Activated naive CD8-positive, alpha-beta T cell treated with anti-CD3 and anti-CD28 coated beads, Interleukin-2, amount 50 U/mL, for 24 hours (primary cell): ENCODE measurements at places on chromosomes 5 and 9.

GRCh38 chr9:11933926-11934325, 759.3 kb upstream of the TYRP1 start:
- DNase-seq = no peak
- no peaks in the 10 kb centered on the region for H3K36me3 ChIP-seq
- H3K27ac ChIP-seq = no peak overlapping the region
- H3K4me3 ChIP-seq = no peak overlapping the region
- no peaks in the 10 kb centered on the region for H3K27me3 ChIP-seq

DNA sequence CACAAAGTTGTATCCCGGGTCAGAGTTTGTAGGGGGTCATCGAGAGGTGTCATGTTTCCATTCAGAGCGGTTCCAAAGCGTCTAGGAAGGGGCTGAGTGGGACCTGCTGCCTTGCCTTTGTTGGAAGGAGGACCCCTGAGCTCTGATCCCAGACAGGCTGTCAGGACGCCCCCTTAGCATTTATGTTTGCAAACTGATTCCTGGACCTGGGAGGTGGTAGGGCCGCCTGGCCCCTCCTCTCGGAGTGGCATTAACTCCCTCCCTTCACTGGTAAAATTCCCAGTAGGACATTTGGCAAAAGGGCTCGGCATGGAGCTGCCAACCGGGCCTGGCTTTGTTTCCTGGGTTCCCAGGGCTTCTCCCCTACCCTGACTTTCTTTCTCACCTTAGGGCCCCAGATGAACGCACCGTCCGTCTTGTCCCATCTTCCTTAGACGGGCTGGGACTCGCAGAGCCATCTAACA, 2.5 kb downstream of the JADE2 start:
- H3K27ac ChIP-seq = peak overlapping the region; percentile 72
- peaks cover 65% of the 10 kb centered on the region for H3K4me1 ChIP-seq
- H3K27me3 ChIP-seq = no peaks in the 10 kb centered on the region

GRCh38 chr9:112288029-112288428, 45.4 kb downstream of the PTBP3 start:
- no peak overlapping the region for H3K4me3 ChIP-seq
- H3K27ac ChIP-seq = no peak overlapping the region
- no peaks in the 10 kb centered on the region for H3K27me3 ChIP-seq
- peaks cover 70% of the 10 kb centered on the region for H3K36me3 ChIP-seq
- DNase-seq = no peak

DNA sequence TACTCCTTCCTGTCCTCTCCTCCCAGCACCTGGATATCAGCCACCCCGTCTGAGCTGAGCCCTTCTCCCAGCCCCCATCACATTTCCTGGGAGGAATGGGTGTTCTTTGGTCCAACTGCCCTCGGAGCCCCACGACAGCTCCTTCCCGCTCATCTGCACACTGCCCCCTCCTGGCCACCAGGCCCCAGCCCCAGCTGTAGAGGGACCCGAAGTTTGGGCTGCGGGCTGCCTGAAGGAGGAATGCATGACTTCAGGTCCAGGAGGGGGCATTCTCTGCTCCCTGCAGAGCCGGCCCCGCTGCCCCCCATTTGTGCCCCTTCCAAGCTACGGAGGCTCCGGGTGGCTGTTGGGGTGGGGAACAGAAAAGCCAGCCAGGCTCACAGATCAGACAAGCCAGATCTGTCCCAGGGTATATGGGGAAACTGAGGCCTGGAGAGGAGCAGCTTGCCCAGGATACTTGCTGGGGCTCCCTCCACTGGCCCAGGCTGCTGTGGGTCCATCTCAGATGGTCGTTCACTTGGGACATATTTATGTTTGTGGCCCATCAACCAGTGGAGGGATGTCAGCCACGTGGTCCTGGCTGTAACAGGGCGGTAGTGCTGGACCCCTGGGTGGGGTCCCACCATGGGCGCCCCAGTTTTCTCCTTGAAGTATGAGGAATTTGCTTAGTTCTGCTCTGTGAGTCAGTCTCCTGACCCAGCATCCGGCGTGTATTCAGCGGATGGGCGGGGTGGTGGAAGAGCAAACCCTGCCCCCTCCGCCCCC, 33.1 kb downstream of the DAB2IP start:
- H3K4me1 ChIP-seq = no peaks in the 10 kb centered on the region
- H3K27ac ChIP-seq = no peak overlapping the region
- no peaks in the 10 kb centered on the region for H3K36me3 ChIP-seq
- no peak overlapping the region for H3K4me3 ChIP-seq
- H3K27me3 ChIP-seq = peaks cover 7% of the 10 kb centered on the region

DNA sequence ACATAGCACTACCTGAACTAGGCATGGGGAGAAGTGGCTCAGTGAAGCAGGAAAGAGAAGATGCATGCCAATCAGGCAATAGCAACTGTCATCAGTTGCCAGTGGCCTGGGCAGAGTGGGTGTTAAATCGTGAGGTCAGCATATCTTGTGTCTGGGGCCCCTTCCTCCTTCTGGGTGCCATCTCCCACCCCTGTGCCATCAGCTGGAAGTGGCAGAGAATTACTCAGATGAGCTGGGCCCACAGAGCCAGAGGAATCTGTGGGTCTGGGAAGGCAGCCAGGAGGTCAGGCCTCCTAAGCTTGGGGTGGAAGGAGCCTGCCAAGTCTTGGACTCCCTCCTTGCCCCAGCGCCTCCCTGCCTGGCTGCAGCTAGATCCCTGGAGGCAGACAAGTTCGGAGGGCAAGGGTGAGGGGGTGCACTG, 66.5 kb downstream of the GALNT12 start:
- no peaks in the 10 kb centered on the region for H3K36me3 ChIP-seq
- no peak for DNase-seq
- no peaks in the 10 kb centered on the region for H3K4me1 ChIP-seq
- no peak overlapping the region for H3K27ac ChIP-seq

DNA sequence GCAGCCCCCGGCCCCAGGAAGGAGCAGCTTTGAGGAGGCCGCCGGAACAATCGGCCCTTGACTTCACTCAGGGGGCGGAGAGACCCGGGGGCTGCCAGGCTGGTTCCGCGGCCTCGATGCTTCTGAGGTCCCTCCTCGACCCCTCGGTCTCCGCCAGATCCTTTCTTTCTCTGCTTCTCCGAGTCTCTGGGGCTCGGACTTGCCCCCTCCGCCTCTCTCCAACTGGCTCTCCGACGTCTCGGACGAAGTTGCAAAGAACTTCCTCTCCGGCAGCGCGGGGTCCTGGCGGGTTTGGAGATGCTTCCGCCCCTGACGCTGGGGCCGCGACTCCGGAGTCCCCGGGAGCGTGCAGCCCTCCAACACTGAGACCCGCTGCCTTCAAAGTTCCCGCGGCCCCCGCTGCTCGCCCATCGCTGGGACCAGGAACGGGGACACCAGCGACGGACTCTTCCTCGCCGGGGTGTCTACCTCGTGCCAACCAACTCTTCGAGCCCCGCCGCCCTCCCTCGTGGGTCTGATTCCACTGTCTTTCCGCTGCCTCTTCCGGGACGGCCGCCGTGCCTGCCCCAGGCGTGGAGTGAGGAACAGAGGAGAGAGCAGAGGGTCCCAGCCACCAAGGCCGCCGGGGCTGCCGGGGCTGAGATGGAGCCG, 7.0 kb downstream of the PAX5 start:
- peak overlapping the region; percentile 65 for H3K4me3 ChIP-seq
- peaks cover 89% of the 10 kb centered on the region for H3K27me3 ChIP-seq
- peaks cover 39% of the 10 kb centered on the region for H3K4me1 ChIP-seq
- H3K27ac ChIP-seq = no peak overlapping the region
- H3K36me3 ChIP-seq = peaks cover 1% of the 10 kb centered on the region
- DNase-seq = no peak

- H3K4me3 ChIP-seq = no peak overlapping the region
- peaks cover 5% of the 10 kb centered on the region for H3K27me3 ChIP-seq
- no peaks in the 10 kb centered on the region for H3K4me1 ChIP-seq
- DNase-seq = no peak
- no peaks in the 10 kb centered on the region for H3K36me3 ChIP-seq
Measured at GRCh38 chr5:107512029-107512428, 158.7 kb downstream of the EFNA5 start.

DNA sequence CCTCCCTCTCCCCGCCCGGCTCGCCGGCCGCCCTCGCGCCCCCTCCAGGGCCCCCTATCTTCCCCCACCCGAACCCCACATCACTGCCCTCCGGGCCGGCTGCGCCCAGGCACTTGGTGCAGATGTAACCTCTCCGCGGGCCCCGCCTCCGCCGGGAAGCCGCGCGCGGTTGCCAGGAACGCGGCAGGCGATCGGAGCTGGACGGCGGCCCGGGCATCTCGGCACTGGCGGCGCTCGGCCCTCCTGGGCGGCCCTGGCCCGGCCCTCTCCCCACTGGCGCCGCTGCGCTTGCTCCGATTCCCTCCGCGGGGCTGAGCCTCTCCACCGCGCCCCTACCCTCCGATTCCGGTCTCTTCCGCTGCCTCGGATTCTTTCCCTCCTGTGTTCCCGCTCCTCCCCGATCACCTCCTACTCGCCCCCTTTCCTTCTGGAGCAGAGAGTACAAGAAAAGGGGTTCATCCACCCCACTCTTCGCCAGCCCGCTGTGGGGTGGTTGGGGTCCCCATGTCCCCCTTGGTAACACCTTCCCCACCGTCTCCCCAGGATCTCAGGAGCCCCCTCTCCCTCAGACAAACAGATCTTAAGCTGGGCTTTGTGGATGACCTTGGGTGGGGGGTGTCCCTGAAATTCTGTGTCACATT, 70.6 kb downstream of the C9orf50 start:
- H3K27ac ChIP-seq = no peak overlapping the region
- peaks cover 3% of the 10 kb centered on the region for H3K4me1 ChIP-seq
- no peak for DNase-seq
- peaks cover 32% of the 10 kb centered on the region for H3K27me3 ChIP-seq
- H3K4me3 ChIP-seq = peak overlapping the region; percentile 26

GRCh38 chr9:86434039-86434726, 80.0 kb upstream of the TUT7 start:
- H3K36me3 ChIP-seq = no peaks in the 10 kb centered on the region
- no peaks in the 10 kb centered on the region for H3K4me1 ChIP-seq
- H3K27me3 ChIP-seq = peaks cover 15% of the 10 kb centered on the region

- no peak overlapping the region for H3K4me3 ChIP-seq
- H3K36me3 ChIP-seq = no peaks in the 10 kb centered on the region
Measured at GRCh38 chr5:174155281-174155680, 109.8 kb downstream of the NSG2 start.

GRCh38 chr5:166257661-166258060, 2033.8 kb upstream of the WWC1 start:
- no peak overlapping the region for H3K4me3 ChIP-seq
- no peak for DNase-seq
- H3K36me3 ChIP-seq = no peaks in the 10 kb centered on the region
- no peaks in the 10 kb centered on the region for H3K27me3 ChIP-seq
- H3K27ac ChIP-seq = no peak overlapping the region

GRCh38 chr9:135489188-135489906, 9.8 kb downstream of the PPP1R26 start:
- no peak for DNase-seq
- H3K4me1 ChIP-seq = no peaks in the 10 kb centered on the region
- H3K4me3 ChIP-seq = no peak overlapping the region
- H3K36me3 ChIP-seq = no peaks in the 10 kb centered on the region

GRCh38 chr9:113886466-113886865, 10.4 kb downstream of the ZNF618 start:
- H3K36me3 ChIP-seq = no peaks in the 10 kb centered on the region
- peaks cover 14% of the 10 kb centered on the region for H3K4me1 ChIP-seq
- H3K27me3 ChIP-seq = peaks cover 1% of the 10 kb centered on the region
- no peak overlapping the region for H3K27ac ChIP-seq

DNA sequence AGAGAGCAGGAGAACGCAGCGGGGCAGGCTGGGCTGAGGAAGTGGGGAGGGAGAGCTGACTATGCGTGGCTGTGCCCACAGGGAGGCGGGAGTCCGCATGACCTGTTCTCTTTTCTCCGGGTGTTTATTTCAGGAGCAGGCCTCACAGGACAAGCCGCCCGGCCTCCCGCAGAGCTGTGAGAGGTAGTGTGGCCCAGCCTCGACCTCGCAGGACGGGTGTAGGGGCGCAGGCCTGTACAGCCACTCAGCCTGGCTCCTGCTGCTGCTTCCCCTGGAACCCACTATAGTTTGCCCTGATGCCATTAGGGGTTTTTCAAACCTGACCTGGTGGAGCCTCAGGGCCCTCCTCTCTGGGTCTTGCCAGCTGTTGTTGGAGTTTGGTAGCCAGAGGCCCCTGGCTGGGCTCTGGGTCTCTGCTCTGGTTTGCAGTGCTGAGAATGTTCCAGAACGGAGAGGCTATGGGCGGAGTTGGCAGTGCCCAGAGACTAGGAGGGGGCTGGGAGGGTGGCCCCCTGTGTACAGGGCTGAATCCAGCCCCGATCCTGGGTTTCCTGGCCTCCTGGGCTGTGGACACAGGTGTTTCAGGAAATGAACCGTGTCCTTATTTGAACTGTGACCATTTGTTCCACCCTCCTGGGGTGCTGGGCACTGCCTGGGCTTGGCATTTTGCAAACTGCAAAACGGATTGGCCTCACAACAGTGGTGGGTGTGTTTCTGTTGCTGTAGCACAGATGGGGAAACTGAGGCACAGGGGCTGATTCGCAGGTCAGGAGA, 78.8 kb downstream of the WNK2 start:
- H3K4me1 ChIP-seq = peaks cover 3% of the 10 kb centered on the region
- no peak overlapping the region for H3K27ac ChIP-seq
- no peak overlapping the region for H3K4me3 ChIP-seq
- DNase-seq = no peak

- H3K4me1 ChIP-seq = no peaks in the 10 kb centered on the region
- H3K4me3 ChIP-seq = no peak overlapping the region
- peaks cover 5% of the 10 kb centered on the region for H3K27me3 ChIP-seq
- H3K27ac ChIP-seq = no peak overlapping the region
Measured at GRCh38 chr5:80592761-80593160, 22.7 kb upstream of the ANKRD34B start.

GRCh38 chr5:5026409-5026785, 113.7 kb upstream of the ADAMTS16 start:
- no peak overlapping the region for H3K27ac ChIP-seq
- H3K27me3 ChIP-seq = no peaks in the 10 kb centered on the region
- H3K36me3 ChIP-seq = no peaks in the 10 kb centered on the region

DNA sequence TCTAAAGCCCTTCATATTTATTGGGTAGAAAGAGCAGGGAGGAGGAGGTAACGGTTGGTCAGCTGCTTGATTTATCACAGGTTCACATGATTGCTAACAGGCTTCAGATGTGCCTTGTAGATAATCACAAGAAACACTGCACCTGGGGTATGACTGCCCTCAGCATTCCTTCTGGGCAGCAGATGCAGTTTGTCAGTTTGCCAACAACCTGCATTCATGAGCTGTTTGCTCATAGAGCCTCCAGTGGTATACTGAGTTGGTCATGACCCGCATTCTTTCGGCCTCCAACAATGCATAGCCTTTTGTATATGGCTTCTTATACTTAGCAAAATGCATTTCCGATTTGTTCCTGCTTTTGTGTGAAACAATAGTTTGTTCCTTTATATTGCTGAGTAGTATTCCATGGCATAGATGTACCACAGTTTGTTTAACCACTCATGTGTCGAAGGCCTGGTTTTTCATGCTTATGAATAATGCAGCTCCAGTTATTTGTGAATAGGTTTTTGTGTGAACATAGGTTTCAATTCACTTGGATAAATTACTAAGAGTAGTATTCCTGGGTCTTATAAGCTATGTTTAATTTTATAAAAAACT, 83.6 kb downstream of the ARHGEF28 start:
- no peak overlapping the region for H3K27ac ChIP-seq
- no peak for DNase-seq
- no peak overlapping the region for H3K4me3 ChIP-seq
- no peaks in the 10 kb centered on the region for H3K36me3 ChIP-seq
- H3K4me1 ChIP-seq = no peaks in the 10 kb centered on the region

- no peaks in the 10 kb centered on the region for H3K4me1 ChIP-seq
- H3K4me3 ChIP-seq = no peak overlapping the region
- no peak for DNase-seq
- no peak overlapping the region for H3K27ac ChIP-seq
- H3K36me3 ChIP-seq = no peaks in the 10 kb centered on the region
Measured at GRCh38 chr9:89022001-89022759, 30.9 kb downstream of the S1PR3 start.
